ENCODE measurements at places on chromosomes 2 and 18. TPM values are rescaled to one million over a fixed set of nuclear protein-coding genes. Genes with fewer than 3 reads are reported as not detected.
A peak's percentile ranks its signal among the peaks of the same experiment; 100 is the strongest.

- DNase-seq = no peak
These were observed 92.8 kb downstream of the PHLPP1 start for GRCh38 chr18:62808123-62808522.

GRCh38 chr2:162480067-162480466 lies 136.1 kb downstream of the GCA start:
- no peak for DNase-seq

GRCh38 chr2:176189681-176190641 lies 1.5 kb downstream of the HOXD1 start:
- DNase-seq = no peak

- no peak for DNase-seq
These were observed 167.6 kb upstream of the ACAA2 start for GRCh38 chr18:49980896-49981295.

DNA sequence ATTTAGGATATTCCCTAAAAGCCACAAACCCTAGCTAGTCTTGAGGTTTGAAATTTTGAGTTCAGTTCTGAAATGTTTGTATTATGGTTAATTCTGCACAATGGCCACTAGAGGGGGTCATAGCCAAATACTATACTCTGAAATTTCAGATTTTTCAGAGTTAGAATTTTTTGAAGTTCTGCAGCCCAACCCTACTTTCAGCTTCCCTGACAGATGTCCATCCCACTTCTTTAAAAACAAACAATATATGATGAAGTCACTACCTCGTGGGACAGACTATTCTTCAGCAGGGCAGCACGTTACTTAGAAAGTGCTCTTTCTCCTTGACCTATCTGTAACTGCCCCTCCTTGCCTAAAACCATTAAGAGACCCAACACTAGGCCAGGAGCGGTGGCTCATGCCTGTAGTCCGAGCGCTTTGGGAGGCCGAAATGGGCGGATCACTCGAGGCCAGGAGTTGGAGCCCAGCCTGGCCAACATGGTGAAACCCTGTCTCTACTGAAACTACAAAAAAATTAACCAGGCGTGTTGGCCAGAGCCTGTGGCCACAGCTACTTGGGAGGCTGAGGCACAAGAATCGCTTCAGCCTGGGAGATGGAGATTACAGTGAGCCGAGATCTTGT lies 48.2 kb upstream of the PAPOLG start:
- peak; percentile 15 for DNase-seq

DNA sequence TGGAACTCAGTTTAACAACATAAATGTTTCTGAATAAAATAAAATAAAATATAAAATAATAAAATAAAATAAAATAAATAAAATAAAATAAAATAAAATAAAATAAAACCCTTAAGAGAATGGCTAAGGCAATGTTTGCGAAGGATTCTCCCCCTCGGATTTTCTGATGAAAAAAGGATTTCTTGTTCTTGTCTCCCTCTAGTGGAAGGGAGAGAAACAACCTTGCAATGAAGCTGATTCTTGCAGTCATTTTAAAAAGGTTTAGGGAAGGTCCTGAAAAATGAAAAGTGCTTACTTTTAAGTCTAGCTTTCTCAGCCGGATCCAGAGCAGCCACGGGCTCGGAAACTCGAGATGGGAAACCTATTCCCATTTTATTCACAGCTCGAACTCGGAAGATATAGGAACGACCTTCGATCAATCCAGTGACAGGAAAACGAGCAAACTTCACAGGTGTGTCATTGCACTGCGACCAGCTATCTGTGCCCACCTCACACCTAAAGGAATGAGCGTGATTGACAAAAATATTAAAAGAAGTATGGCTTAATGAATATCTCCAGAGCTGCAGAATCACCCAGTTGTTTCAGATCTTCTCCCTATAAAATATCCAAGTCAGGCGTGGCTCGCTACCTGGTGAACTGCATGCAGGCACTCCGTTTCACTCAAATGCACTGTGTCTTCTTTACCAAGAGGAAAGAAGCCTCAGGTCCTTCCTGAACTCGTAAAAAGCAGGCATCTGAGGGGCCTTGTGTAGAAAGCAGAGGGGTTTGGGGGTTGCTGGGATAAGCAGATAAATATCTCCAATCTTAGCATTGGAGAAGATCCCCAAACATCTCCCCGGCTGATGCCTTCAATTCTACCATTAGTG lies 68.1 kb downstream of the MYOM1 start:
- peak; percentile 34 for DNase-seq

DNA sequence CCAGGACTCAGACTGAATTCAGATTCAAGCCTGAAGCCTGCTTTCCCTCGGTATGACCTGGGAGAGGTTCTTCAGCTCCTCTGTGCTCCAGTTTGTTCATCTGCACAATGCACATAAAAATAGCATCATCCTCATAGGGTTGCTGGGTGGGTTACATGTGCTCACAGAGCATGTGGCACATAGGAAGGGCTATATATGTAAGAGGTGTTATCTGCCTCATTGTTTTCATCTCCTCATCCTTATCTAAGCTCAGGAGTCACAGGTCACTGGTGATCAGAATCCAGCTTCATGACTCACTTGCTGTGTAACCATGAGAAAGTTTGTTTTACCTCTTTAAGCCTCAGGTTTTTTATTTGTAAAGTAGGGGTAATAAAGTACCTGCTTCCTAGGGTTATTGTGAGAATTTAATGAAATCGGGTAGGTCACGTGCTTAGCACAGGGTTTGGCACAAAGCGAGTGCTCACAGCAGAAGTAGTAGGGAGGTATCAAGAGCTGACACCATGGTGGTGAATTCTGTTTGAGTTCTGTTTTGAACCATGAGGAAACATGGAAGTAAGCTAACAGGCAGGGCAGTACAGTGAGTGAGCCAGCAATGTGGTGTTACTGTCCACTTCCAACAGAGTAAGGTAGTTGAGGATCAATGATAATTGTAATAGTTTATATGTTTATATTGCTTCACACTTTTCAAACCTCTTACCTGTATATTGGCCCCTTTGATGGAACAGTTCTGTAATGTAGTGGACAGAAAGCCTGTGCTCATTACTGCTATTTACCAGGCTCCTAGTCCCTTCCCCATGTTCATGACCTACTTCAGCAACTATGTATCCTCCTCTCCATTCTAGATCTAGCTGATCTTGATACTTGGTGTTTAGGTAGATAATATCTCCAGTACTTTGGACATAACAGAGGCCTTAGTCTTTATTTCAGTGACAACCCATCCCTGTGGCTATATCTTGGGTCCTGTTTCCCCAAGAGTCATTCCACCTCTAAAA lies 141.4 kb upstream of the LTBP1 start:
- peak; percentile 13 for DNase-seq

DNA sequence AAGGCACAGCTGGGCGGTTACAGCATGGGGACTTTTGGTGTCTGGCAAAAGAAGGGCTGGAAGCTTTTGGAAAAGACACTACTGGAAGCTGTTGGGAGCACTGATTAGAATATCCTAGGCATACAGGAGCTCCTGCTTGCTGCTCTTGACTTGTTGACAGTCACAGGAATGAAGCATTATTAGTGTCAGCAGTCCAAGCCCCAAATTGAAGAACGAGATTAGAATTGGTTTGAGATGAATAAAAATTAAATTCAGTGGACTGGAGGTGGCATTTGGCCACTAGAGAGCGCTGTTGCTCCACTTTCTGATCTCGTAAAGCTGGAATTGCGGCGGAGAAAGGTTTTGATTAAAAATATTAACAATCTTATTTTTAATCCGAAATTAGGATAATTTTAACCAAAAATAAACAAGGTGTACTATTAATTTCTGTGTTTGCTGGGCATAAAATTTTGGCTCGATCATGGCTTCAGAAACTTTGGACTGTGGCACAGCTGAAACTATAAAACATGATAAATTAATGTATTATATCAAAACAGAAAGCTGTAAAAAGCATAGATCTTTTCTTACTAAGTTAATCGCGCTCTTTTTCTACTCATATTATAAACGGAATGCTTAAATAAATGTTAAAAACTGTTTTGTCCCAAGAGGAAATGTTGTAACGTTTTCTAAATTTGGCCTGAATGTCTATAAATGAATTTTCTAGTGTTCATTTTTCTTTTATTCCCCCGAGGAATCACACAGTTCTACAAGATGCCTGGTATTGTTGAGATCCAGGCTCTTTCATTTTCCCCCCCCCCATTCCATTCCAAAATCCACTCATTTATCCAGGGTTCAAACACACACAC lies 2.4 kb upstream of the HOXD8 start:
- no peak for DNase-seq

DNA sequence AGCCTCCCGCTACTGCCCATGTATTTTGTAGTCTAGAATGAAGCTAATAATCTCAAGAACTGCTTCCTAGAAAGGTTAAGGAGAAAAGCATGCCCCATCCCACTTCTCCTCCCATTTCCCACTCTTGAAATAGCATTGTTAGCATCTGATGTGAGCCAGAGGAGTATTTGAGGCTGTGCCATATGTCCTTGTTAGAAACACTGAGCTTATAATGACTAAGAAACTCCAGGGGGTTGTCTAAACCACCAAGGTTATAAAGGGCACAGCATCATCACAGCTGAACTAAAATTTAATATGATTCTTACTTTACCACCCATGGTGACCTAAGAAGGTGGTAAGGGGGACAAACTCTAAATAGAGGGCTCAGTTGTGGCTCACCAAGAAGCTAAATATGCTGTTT lies 16.6 kb downstream of the TSPYL6 start:
- peak; percentile 62 for DNase-seq

- peak; percentile 31 for DNase-seq
These were observed 487.2 kb upstream of the GCFC2 start for GRCh38 chr2:76197842-76198448.

- DNase-seq = no peak
These were observed 130.9 kb downstream of the NCOA1 start for GRCh38 chr2:24621779-24622538.

GRCh38 chr2:97005353-97005752 lies 19.0 kb upstream of the FAM178B start:
- no peak for DNase-seq

DNA sequence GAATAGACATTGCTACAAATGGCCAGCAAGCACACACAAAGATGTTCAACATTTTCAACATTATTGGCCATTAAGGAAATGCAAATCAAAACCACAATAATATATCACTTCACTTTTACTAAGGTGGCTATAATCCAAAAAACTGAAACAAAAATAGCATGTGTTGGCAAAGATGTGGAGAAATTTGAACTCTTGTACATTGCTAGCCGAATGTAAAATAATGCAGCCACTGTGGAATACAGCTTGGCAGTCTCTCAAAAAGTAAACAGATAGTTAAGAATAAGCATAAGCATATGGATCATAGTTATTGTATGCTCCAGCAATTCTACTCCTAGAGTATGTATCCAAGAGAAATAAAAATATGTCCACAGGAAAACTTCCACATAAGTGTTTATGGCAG lies 192.5 kb downstream of the EN1 start:
- no peak for DNase-seq

- DNase-seq = no peak
These were observed 160.4 kb upstream of the FOSL2 start for GRCh38 chr2:28232295-28232694.

DNA sequence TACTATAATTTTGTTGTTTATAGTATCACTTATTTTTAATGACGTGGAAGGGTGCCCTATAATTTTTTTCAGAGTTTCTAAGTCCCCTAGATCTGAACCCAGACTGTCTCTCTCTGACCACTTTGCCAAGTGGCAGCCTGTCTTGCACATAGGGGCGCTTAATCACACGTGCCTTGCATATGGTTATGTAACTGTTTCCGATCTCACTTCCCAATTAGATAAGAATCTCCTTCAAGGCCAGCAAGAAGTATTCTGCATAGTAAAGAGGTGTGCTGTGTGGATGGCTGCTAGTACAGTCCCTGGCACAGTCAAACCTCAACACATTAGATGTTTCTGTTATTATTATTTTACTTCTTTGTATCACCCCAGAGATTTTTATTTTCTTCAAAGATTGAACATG lies 197.8 kb upstream of the SIX2 start:
- no peak for DNase-seq

- DNase-seq = peak; percentile 70
These were observed 80.4 kb downstream of the LPIN2 start for GRCh38 chr18:2932247-2933181.

DNA sequence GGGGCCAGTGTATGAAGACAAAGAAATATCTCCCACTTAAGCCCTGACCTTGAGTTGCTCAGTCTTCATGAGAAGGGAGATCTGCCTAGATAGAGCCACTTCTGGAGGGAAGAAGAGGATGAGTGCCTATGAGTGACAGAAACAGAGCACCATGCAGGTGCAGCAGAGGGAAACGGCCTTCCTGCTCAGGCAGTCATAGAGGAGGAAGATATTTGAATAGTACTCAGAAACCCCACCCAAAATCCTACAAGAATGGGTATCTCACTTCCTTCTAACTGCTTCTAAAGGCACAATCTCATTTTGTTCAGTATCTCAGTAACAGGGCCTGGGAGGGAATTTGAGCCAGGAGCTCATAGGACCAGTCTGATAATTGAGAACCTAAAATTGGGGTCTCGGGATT lies 339.3 kb downstream of the ALK start:
- no peak for DNase-seq

- no peak for DNase-seq
These were observed 91.7 kb downstream of the ACTR3 start for GRCh38 chr2:113981404-113982134.

GRCh38 chr18:62396381-62396780 lies 71.3 kb downstream of the TNFRSF11A start:
- no peak for DNase-seq

REEP1 gene
- total RNA-seq = 0.26 TPM

GPD2 gene
- total RNA-seq = 48.2 TPM

ECEL1 gene
- not detected for total RNA-seq

KCNE4 gene
- 9.3 TPM for total RNA-seq

RASGRP3 gene
- total RNA-seq = 1.7 TPM

DNAH6 gene
- total RNA-seq = 0.03 TPM

REG3A gene
- total RNA-seq = not detected

Measured in HFFc6 (cell line).